ENCODE measurements at places on chromosomes 5 and 9.

DNA sequence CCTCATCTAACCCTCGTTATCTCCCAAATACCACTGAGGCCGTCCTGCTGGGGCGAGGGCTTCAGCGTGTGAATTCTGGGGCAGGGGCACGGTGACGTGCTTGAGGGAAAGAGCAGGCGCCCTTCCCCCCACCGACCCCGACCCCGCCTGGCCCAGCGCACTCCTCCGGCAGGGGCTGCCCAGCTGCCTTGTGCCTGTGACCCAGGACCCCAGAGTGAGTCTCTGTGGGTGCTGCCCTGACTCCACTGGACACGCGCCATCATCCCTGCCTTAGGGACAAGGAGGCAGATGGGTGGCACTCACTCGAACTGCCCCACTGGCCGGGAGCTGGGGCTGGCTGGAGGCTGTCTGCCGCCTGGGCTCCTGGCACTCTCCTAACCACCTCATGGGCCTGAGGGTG is 136.2 kb upstream of the LPCAT1 start:
- DNase-seq = no peak

DNA sequence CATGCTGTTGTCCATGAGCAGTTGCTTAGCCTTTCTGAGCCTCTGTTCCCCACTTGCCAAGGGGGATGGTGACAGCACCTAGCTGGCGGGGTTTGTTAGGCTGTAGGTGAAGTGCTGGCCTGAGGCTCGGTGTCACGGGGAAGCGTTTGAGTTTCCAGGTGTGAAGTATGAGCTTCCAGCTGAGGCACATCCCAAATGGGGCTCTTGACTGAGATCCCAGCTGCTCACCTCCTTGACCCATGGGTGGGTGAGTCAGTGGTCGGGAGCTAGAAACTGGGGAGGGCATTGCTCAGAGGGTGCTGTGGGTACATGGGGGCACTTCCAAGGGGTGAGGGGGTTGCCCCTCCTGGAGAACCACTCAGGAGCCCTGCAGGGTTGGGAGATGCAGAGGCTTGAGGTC is 26.4 kb upstream of the RNF130 start:
- no peak for DNase-seq

DNA sequence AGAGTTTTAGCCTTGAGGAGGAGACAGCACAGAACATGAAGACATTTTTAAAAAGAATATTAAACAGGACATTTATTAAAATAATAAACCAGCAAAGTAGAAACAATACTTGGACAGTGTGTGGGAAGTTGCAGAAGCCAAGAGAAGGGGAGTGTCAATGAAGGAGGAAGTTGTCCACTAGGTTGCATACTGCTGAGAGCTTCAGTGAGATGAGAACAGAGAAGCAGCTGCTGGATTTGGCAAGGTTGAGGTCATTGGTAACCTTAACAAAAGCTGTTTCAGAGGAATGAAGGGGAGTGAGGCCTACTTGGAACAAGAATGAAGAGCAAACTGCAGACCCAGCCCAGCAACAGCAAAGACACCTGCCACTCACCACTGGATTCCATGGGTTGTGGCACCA is 11.4 kb downstream of the BHMT start:
- DNase-seq = peak; percentile 39

DNA sequence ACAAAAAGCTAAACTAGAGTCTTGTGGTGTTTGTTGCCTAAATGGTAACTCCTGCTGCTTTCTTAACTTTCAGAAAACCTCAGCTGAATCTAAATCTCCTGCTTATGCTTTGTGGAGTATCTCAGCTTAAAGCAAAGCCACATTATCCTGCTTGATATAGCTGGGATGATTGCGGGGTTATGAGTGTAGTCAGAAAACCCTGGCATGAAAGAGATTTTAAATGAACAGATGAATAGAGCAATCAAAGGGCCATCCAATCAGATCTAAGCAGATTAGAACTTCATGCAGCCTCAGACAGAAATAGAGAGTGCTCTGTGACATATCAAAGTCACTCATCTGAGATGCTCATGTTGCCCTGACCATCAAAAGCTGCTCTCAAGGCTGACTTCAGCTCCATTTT is 305.5 kb downstream of the DMRT2 start:
- no peak for DNase-seq

- no peak for DNase-seq
Observed at GRCh38 chr5:119036101-119036762, 34.7 kb upstream of the DMXL1 start.
